ENCODE measurements at places on chromosomes 7 and 10.

GRCh38 chr7:68364886-68365625 lies 1233.2 kb upstream of the AUTS2 start:
- DNase-seq = no peak

GRCh38 chr10:91559169-91559568 lies 73.7 kb downstream of the PPP1R3C start:
- no peak for DNase-seq

DNA sequence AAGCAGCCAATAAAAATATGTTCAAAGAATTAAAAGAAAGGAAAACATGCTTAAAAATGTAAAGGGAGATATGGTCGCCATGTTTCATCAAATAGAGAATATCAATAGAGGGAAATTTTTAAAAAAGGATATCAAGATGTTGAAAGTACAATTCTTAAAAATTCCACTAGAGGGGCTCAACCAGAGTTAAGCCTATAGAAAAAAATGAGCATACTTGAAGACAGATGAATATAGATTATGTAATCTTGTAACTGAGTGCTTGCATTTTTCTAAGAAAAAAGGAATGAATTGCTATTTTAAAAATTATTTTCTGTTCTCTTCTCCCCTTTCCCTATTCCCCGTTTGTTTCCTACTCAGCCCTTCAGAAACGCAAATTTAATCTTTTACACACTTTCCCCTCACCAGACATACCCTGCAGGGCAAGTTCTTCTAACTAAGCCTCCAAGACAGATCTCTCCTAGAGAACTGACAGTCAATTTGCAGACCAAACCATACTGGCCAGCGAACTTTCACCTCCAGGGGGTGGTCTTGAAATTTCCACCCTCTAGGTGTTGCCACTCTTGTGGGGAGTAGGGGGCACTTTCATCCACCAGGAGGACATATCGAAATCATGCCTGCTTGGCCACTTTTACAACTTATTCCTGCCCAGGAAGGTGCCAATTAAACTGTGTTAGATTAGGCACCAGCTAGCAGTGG lies 67.7 kb downstream of the NSUN6 start:
- peak; percentile 30 for DNase-seq

DNA sequence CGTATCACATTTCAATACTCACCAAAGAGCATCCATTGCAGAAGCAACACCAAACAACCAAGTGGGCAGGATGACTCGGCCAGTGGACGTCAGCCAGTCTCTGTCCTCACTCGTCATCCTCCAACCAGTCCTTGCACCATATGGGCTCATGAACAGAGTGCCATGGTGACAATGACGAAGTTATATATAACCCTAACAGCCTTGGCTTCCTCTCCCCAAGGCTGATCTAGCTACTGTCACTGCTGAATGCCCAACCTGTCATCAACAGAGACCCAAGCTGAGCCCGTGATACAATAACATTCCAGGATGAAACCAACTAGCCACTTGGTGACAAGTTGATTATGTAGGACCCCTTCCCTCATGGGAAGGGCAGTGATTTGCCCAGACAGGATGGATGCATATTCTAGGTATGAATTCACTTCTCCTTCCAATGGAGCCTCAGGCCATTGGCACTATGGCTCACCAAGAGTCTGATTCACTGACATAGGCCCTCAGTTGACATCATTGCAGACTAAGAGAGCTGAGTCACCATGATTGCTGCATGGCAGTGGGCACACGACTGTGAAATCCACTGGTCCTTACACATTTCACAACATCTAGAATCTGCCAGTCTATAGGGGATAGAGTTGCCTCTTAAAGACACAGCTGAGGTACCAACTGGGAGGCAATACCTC lies 26.3 kb upstream of the PPIF start:
- peak; percentile 98 for DNase-seq

GRCh38 chr10:47030191-47030703 lies 119.0 kb downstream of the PTPN20 start:
- DNase-seq = no peak

DNA sequence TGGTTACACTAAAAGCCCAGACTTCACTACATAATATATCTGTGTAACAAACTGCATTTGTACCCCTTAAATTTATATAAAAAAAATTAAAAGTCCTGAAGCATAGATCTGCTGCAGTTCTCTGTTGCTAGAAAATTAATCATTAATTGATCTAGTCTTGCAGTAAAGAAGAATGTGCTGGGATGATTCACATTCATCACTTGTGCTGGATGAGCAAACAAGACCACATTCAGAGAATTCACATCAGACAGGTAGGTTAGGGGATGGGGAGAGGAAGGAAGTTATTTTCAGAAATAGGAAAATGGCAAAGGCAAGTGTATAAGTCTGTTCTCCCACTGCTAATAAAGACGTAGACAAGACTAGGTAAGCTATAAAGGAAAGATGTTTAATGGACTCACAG lies 1019.0 kb downstream of the KCNMA1 start:
- no peak for DNase-seq

DNA sequence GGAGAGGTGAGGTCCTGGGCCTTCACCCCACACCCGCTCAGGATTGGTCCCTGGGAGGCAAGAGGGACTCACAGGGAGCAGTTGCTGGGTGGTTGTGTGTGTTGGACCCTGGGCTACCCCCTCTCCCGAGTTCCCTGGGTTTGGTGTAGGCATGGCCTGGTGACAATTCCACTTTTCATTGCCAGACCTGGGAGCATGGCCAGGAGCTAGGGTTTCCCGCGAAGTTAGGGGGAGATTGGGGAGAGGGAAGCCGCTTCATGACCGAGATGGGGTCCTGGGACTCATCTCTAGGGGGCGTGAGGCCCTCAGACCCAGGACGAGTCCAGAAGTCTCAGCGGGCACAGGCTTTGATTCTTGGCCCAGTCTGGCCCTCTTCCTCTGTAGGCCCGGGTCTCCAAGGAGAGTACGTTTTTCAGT lies 606 bp downstream of the PALD1 start:
- DNase-seq = no peak

DNA sequence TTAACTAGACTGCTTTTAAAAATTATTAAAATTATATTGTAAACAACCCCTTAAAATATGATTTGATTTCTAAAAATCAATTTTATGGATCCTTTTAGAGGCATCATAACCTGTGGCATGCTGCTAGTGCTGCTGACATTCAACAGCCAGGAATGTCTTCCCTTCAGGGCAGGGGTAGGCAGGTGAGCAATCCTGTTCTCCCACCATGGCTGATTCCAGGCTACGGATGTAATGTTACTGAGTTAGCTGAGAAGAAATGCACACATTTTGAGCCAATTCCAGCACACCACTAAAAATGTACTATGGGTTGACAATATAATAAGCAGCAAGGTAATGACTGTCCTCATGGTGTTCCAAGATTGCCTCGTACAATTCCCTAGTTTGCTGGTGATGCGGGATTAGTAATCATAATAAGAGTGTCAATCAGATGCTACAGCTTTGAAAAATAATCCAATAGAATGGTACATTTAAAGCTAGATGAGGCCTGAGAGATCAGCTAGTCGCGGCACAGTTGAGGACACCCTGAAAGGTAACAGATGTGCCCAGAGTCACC lies 108.7 kb upstream of the PRR15 start:
- peak; percentile 88 for DNase-seq

DNA sequence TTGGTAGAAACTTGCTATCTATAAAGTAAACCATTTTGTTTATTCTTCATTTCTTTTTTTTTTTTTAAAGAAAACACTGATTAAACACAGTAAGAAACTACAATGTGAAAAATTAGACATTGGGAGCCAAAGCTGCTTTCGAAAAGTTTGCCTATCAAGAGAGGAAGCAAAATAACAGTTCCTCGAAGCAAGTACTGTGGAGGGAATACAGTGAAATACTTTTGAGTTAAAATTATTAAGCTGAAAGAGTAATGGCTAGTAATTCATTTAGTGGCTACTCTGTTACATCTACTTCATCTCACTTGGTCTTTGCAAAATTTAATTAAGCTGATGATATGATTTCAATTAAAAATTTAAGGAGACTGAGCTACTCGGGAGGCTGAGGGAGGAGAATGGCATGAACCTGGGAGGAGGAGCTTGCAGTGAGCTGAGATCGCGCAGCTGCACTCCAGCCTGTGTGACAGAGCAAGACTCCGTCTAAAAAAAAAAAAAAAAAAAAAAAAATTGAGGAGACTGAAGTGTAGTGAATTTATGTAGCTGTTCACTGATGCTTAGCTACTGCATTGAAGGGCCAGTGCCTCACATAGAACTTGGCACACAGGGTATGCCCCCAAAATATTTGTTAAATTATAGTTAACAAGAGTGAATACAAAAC lies 982.1 kb upstream of the MBL2 start:
- DNase-seq = no peak

GRCh38 chr10:132836832-132837540 lies 51.0 kb upstream of the NKX6-2 start:
- no peak for DNase-seq

DNA sequence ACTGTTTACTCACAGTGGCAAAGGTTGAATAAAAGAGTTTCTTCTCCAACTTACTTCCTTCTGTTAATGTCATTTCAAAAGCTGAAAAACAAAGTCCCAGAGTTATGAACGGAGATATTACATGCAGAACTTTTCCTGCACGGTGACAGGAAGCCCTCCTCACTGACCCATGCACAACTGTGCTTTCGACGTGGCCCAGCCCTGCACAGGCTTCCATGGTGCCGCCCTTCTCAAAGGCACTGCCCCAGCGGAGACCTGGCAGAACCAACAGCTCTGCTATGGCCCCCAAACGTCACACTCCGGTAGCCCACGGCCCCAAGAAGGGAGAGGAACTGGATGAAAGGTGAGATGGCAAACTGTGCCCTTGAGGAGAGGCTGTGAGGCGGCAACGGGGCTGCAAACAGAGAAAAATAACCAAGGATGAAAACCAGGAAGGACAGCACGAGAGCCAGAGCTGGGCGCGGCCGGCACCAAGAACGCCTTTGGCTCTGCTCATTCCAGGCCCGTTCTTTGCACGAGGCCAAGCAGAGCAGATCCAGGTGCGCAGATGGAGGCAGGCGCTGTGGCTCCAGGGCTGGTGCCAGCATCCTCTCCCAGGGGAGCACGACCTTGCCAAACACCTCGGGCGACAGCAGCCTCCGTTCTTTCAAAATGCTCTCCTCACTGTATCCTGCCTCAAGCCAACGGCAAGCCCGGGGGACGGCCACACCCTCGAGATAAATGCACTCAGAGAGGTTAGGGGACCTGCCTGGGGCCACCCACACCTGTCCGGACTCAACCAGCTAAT lies 7.0 kb upstream of the FUOM start:
- DNase-seq = peak; percentile 85
